Stimulated activated CD4-positive, alpha-beta T cell treated with anti-CD3 and anti-CD28 coated beads, Interleukin-12 subunit alpha, Interleukin-12 subunit beta, amount 100 ng/mL, for 48 hours (primary cell): ENCODE measurements at places on chromosomes 2 and 18.

- no peak for DNase-seq
Measured at GRCh38 chr2:212145121-212145520, 393.5 kb downstream of the ERBB4 start.

DNA sequence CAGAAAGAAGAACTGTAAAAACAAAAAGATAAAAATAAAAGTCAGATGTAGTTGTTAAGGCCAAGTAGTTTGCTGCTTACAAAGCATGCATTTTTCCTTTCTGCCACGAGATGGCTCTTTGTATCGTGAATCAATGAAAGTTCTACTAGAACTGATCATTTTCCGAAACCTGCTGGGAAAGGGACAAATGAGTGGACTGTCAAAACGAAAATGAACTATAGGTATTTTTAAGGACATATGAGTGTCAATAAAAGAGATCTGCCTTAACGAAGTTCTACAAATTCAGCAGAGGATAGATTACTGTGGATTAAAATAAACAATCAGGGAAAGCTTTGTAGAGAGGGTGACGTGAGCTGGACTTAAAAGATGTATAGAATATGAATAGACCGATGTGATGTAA lies 15.0 kb upstream of the ELOA2 start:
- DNase-seq, result no peak

- DNase-seq, result no peak
Measured at GRCh38 chr18:71405169-71405809, 1116.4 kb downstream of the SOCS6 start.

- DNase-seq, result no peak
Measured at GRCh38 chr2:55365303-55365702, 54.4 kb downstream of the CCDC88A start.

- no peak for DNase-seq
Measured at GRCh38 chr2:230864122-230864604, 579 bp upstream of the ITM2C start.

DNA sequence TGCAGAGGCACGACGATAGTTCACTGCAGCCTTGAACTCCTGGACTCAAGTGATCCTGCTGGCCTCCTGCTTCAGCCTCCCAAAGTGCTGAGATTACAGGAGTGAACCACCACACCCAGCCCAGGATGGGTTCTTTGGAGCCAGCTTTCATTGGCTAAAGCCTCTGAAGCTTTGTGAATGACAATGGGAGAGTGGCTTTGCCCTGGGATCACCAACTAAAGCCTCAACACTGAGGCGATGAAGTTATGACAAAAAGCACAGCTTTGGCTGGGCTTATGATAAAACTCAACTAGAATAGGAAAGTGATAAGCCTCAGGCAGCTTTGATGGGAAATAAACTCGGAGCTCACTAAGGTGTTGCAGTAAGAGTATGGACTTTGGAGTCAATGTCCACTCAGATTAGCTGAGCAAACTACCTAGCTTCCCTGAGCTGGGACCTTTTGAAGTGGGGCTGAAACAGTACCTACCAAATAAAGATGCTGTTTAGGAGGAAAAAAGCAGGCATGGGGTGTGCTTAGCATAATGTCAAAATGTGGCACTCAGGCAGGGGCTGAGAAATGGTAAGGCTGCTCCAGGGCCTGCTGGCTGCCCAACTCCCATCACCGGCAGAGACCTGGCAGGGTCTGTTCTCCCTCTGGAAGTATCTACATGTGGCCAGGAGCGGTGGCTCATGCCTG lies 4.3 kb downstream of the TMEM127 start:
- no peak for DNase-seq

DNA sequence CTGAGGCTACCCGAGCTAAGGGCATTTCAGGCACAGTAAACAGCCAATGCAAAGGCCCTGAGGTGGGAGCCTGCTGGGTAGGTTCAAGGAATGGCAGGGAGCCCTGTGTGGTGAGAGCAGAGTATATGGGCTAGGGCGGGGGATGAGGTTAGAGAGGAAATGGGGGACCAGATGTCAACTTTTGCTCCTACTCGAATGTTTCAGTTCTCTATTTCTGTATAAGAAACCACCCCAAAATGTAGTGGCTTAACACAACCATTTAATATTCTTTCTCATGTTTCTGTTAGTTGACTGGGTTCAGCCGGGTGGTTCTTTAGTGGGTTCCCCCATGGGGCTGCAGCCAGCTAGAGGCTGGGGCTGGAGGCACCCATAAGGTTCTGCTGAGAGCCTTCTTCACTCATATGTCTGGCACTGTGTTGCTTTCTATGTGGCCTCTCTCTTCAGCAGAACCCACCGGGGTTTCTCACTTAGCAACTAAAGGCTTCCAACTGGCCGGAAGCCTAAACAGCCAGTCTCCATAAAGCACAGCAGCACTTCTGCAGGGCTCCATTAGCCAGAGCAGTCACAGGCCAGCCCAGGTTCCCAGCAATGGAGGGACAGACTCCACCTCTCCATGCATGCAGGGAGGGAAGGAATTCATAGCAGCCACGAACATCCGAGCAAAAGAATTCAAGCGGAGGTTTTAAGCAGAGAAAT lies 5.6 kb upstream of the ATOH8 start:
- DNase-seq, result no peak

- DNase-seq, result no peak
Measured at GRCh38 chr18:35602193-35602820, 20.8 kb downstream of the GALNT1 start.

DNA sequence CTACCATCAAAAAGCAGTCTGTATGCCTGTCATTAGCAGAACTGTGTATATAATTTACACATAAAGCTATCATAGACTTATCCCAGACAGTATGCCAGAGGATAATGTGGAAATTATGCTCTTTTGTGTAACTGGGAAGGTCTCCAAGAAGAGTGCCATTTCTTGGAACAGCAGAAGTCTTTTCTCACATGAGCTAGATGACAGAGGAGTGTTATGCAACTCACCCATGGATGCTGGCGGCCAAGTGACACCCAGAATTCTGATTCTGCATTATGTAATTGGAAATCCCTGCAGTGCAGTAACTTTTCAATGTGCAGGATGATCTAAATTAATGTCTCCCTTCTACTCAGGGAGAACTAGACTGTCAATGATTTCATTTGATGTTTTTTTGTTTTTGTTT lies 160.0 kb downstream of the UBE2E3 start:
- DNase-seq, result no peak

DNA sequence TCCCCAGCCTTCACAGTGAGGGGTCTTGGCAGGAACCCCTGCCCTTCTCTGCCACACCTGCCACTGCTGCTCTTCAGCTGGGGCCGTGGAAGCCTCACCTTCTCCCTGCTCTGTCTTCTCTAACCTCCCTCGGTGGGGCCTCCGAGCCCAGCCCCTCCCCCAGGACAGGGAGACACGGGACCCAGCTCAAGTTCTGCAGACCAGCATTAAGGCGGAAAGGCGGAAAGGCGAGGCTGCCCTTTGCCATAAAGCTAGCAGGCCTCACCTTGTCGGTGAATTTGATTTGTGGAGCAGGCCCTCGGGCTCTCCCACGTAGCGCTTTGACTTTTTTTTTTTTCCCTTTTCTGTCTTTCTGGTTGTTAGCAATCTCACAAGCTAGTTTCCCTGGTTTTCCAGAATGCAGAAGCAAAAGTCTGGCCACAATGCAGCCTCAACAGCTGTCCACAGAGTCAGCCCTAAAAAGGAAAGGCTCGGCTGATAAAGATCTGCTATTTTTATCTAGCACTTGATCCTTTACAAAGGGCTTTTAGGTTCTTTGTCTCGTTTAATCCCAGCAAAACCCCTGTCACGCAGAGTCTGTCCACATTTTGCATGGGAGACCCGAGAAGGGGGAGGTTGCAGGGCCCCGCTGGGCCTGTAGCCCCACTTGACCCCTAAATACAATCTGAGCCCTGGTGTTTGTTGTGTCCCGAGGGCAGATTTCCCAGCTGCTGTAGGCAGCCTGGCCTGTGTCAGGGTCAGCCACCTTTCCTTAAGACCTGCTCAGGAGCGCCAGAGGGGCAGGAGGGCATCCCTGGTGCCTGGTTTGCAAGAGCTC lies 6.0 kb downstream of the ITM2C start:
- DNase-seq, result no peak

DNA sequence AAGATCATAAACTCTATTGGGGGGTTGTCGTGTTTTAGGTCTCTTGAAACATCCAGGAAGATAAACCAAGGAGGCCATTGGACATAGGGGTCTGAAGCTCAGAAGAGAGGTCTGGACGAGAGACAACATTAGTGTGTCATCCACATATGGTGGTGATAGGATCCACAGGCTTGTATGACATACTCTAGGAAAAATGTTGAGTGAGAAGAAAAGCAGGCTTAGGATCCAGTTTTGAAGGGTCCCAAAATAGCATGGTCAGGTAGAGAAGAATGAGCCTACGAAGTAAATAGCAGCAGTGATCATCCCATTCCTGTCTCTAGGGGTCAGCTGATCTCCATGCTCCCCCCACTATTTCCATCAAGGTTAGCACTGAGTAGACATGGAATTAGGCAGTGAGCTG lies 166.8 kb downstream of the ANKRD30B start:
- no peak for DNase-seq

GRCh38 chr2:2660789-2661355 lies 329.8 kb upstream of the MYT1L start:
- DNase-seq, result no peak

GRCh38 chr2:60498127-60498815 lies 55.2 kb downstream of the BCL11A start:
- DNase-seq, result no peak

DNA sequence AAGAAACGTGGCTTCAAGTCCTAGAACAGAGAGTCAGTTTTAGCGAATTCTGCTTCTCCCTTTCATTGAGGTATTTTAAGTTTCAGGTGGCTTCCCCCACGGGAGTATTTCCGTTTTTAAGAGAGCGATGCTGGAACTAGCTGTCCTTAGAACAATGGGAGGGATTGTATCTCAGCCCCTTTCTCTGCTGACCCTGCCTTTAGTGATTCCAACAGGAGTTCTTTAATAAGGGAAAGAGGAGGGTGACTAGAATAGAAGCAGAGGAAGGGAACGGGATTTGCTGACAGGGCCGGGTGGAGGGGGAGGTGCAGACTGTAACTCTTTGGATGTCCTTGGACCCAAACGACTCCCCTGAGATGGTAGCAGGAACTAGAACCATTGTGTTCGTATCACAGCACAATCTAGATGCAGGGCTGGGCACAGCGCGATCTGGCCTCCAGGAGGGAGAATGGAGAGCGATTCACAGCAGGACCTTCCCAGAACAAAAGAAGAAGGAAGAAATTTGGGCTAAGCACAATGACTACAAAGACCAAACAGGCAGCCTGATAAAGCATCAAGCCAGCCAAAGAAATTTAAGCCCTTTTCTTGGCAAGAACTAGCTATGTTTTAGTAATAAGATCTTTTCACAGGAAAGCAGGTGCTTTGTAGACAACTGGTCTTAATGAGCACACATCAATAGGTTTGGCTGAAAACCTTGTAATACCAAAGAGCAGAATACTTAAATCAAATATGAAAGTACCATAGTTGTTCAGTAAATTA lies 15.8 kb upstream of the RTTN start:
- DNase-seq, result no peak

GRCh38 chr2:182090486-182090885 lies 104.8 kb downstream of the PPP1R1C start:
- no peak for DNase-seq

DNA sequence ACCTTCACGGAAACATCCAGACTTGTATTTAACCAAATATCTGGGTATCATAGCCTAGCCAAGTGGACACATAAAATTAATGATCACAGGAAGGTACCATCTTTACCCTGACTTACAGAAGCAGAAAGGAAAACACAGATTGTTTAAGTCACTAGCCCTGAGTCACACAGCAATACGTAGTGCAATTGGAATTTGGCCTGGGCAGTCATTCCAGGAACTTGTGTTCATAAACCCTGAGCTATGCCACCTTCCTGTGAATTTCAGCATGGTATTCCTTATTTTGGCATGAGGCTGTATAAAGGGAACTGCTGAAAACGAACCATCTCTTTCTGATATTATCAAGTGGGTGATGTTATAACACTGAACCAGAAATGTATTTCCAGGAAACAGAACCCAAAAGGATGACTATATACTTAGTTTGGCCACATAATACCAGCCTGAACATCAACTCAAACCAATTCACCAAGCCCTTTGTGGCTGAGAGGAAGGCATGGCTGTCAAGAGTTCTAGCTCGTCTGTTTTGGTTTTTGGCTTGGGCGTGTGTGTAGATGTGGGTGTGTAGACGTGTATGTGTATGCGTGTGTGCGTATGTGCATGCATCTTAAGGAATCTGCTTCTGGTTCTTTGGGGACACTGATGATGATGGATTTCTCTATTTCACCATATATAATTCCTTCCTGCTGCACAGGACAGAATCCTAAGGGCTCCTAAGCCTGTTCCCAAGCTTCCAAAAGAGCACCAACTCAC lies 533.4 kb upstream of the ID2 start:
- DNase-seq, result no peak
